Nephron progenitor cell (in vitro differentiated cells): ENCODE measurements at places on chromosomes 16 and 17.
A peak's percentile ranks its signal among the peaks of the same experiment; 100 is the strongest.

- H3K27ac ChIP-seq, result no peak overlapping the region
- peaks cover 10% of the 10 kb centered on the region for H3K27me3 ChIP-seq
- no peaks in the 10 kb centered on the region for H3K4me1 ChIP-seq
Observed at GRCh38 chr17:45839442-45839841, 5.2 kb upstream of the SPPL2C start.

GRCh38 chr17:74935585-74936469 is at the start of gene OTOP3:
Gene OTOP3, plus strand, starts transcription at chr17:74935898. Its CDS starts 24 bp downstream, at chr17:74935922.
- no peaks in the 10 kb centered on the region for H3K36me3 ChIP-seq
- H3K4me3 ChIP-seq, result no peak within 1 kb of the TSS
- DNase-seq, result peak; percentile 31

DNA sequence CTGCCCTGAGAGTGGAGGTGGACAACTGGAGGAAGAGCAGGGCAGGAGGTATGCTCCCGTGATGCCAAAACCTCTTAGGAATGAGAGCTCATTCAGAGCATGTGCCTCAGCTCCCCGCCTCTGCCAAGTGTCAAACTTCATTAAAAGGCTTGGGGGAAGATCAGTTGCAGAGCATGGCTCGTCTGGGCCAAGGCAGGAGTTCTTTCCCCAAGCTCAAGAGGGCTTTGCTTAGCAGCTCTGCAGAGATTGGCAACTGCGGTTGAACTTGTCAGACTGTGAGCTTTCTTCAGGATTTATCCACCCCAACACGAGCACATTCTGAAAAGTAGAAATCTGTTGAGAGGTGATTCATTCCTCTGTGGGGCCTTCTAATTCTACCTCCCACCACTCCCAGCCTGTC is 248.1 kb downstream of the HS3ST3A1 start:
- no peak overlapping the region for H3K4me3 ChIP-seq
- H3K4me1 ChIP-seq, result peaks cover 14% of the 10 kb centered on the region
- H3K27me3 ChIP-seq, result peaks cover 4% of the 10 kb centered on the region
- no peak overlapping the region for H3K27ac ChIP-seq
- H3K36me3 ChIP-seq, result no peaks in the 10 kb centered on the region
- no peak for DNase-seq

DNA sequence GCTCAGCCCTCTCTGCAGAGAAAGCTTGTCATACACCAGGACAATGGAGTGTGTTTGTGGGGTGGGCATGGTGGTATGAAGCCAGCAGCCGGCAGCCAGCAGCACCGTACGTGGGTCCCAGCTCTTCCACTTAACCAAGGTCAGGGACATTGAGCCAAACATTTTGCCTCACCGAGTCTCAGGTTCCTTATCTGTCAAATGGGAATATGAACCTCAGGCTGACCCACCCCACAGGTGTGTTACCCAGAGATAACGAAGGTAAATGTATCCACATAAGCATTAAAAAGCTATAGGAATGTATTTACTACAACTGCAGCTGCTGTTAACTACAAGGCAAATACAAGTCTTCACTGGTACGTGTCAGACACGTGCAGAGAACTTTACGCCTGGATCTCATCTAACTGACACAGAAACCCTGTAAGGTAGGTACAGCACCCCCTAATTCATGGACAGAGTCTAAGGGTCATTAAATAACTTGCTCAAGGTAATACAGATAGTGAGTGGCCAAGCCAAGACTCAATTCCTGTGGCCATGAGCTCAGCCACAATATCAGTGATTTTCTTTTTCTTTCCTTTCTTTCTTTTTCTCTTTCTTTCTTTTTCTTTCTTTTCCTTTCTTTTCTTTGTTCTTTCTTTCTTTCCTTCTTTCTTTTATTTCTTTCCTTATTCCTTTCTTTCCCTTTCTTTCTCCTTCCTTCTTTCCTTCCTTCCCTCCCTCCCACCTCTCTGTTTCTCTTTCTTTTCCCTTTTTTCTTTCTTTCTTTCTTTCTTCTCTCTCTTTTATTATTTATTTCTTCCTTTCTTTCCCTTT is 990 bp downstream of the SLC5A11 start:
- DNase-seq, result no peak
- H3K36me3 ChIP-seq, result no peaks in the 10 kb centered on the region
- H3K27ac ChIP-seq, result no peak overlapping the region
- H3K4me3 ChIP-seq, result no peak overlapping the region
- peaks cover 9% of the 10 kb centered on the region for H3K27me3 ChIP-seq

GRCh38 chr16:6926341-6926740 is 406.3 kb upstream of the RBFOX1 start:
- no peak for DNase-seq
- H3K27ac ChIP-seq, result no peak overlapping the region
- H3K36me3 ChIP-seq, result no peaks in the 10 kb centered on the region
- peaks cover 19% of the 10 kb centered on the region for H3K4me1 ChIP-seq
- H3K4me3 ChIP-seq, result no peak overlapping the region

- peaks cover 63% of the 10 kb centered on the region for H3K4me1 ChIP-seq
- no peaks in the 10 kb centered on the region for H3K36me3 ChIP-seq
- H3K27ac ChIP-seq, result peak overlapping the region; percentile 91
Observed at GRCh38 chr16:68490829-68491575, 42.7 kb upstream of the SMPD3 start.

GRCh38 chr17:36182176-36183000 is 6.0 kb upstream of the TBC1D3B start:
- H3K27ac ChIP-seq, result no peak overlapping the region
- peak overlapping the region; percentile 82 for H3K4me3 ChIP-seq
- DNase-seq, result no peak

GRCh38 chr17:16938496-16939207 is 33.3 kb downstream of the TNFRSF13B start:
- DNase-seq, result no peak
- H3K4me1 ChIP-seq, result peaks cover 41% of the 10 kb centered on the region
- no peak overlapping the region for H3K27ac ChIP-seq

DNA sequence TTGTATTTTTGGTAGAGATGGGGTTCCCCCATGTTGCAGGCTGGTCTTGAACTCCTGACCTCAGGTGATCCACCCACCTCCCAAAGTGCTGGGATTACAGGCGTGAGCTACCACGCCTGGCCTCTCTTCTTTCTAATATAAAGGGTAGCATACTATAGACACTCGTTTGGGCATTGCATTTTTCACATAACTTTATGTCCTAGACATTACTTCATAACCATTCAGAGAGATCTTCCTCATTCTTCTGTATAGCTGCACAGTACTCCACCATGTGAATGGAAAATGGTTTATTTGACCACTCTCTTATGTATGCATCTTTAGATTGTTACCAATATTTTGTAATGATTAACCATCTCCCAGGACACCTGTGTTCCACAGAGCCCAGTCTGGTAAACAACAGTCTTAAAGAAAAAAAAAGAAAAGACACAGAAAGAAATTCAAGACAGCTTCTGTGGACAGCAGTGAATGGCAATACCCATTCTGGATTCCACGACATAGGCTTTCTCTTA is 42.1 kb downstream of the TK2 start:
- DNase-seq, result no peak
- H3K36me3 ChIP-seq, result peaks cover 13% of the 10 kb centered on the region
- H3K4me1 ChIP-seq, result peaks cover 7% of the 10 kb centered on the region

DNA sequence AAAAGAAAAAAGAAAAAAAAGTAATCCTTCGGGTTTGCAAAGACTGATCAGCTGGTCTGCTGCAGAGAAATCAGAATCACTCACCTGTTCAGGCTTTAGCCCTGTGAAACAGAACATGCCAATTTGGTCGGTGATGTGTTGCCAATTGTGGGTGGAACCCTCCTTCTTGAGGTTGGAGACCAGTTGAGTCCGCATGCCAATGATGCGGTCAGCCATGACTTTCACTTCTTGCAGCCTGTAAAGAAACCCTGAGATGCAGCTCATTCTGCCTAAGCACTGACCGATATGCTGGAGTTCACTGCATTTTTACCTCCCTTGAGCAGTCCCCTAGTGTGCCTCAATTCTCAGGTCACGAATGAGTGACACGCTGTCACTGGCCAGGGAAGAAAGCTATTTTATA is 24.8 kb upstream of the SLC38A7 start:
- peak; percentile 18 for DNase-seq
- H3K4me3 ChIP-seq, result no peak overlapping the region
- H3K36me3 ChIP-seq, result peaks cover 74% of the 10 kb centered on the region

DNA sequence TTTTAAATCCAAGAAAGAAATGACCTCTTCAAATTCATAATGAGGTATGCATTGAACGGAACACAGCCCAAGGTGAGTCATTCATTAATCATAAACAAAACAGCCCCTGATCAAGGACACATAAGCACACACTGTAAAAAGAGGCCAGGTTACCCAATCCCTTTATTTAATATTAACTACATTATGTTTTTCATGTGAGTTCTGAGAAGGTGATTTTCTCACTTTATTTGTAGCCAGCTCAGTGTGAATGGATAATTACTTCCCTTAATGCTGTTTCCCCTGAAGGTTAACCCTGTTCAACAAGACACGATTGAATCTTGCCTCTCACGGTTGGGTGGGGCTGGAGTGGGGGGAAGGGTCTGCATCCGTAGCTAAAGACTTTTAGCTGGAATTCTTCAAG is 257.3 kb upstream of the SALL1 start:
- DNase-seq, result no peak
- peaks cover 3% of the 10 kb centered on the region for H3K27me3 ChIP-seq
- H3K27ac ChIP-seq, result no peak overlapping the region
- peaks cover 4% of the 10 kb centered on the region for H3K36me3 ChIP-seq
- peaks cover 28% of the 10 kb centered on the region for H3K4me1 ChIP-seq
- no peak overlapping the region for H3K4me3 ChIP-seq

DNA sequence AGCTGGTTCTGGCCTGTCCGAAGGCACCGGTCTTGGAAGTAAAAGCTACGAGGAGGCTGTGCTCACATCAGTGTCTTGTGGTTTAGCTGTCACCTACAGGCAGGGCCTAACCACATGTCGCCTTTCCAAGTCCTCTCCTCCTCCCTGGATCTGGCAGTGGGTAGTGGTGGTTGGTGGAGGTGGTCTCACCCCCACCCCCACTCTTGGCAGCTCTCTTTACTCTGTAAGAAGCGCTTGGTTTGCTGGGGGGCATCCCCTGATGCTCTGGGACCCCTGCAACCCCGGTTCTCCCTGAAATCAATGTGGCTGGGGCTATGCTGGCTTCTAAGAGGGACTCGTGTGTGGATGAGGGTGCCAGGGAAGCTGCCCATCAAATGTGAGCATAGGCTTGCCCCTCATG is 68.3 kb downstream of the WIPI1 start:
- H3K27me3 ChIP-seq, result peaks cover 13% of the 10 kb centered on the region
- H3K4me3 ChIP-seq, result no peak overlapping the region
- H3K36me3 ChIP-seq, result no peaks in the 10 kb centered on the region
- DNase-seq, result no peak
- H3K27ac ChIP-seq, result no peak overlapping the region
- H3K4me1 ChIP-seq, result peaks cover 10% of the 10 kb centered on the region

DNA sequence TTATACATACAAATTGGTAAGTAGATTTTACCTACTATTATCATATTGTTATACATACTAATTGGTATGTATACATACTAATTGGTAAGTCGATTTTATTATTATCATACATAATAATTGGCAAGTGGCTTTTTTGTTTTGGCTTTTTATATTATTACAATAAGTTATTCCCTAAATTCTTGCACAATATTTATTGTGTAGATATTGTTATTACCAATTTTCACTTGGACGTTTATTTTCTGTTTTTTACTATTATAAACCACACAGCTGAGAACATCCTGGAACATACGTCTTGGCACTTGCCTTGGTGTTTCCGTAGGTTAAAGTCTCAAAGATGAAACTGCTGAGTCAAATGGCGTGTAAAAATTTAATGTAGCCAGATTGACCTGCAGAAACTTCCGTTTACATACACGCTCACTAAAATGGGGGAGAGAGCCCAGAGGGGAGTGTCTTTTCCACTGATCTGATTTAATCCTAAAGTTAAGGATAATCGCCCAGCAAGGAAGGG is 18.9 kb downstream of the GNGT2 start:
- DNase-seq, result no peak
- H3K4me1 ChIP-seq, result peaks cover 19% of the 10 kb centered on the region
- no peaks in the 10 kb centered on the region for H3K36me3 ChIP-seq
- H3K27me3 ChIP-seq, result peaks cover 33% of the 10 kb centered on the region
- H3K27ac ChIP-seq, result peak overlapping the region; percentile 98

DNA sequence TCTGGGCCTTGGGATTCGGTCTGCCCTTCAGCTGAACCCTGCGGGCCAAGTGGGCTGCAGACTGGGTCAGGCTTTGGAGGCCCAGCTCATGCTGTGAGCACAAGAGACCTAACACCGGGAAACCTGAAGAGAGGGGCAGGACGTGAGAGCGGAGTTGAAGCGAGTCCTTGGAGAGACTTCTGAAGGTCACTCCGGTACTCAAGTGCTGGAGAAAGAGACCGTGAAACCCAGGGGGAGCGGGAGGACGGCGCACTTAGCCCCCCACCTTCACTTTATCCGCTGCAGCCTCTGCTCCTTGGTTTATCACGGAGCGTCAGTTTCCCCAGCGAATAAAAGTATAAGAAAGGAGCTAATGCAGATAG is 361 bp downstream of the UQCRC2 start:
- peaks cover 30% of the 10 kb centered on the region for H3K4me1 ChIP-seq

GRCh38 chr17:33199571-33200510 is 93.3 kb downstream of the ASIC2 start:
- H3K36me3 ChIP-seq, result no peaks in the 10 kb centered on the region
- H3K27ac ChIP-seq, result no peak overlapping the region
- H3K27me3 ChIP-seq, result peaks cover 5% of the 10 kb centered on the region
- H3K4me3 ChIP-seq, result no peak overlapping the region

GRCh38 chr17:52178012-52178411 is 19.5 kb upstream of the CA10 start:
- H3K27ac ChIP-seq, result no peak overlapping the region
- no peak for DNase-seq
- H3K36me3 ChIP-seq, result no peaks in the 10 kb centered on the region
- peaks cover 3% of the 10 kb centered on the region for H3K27me3 ChIP-seq

DNA sequence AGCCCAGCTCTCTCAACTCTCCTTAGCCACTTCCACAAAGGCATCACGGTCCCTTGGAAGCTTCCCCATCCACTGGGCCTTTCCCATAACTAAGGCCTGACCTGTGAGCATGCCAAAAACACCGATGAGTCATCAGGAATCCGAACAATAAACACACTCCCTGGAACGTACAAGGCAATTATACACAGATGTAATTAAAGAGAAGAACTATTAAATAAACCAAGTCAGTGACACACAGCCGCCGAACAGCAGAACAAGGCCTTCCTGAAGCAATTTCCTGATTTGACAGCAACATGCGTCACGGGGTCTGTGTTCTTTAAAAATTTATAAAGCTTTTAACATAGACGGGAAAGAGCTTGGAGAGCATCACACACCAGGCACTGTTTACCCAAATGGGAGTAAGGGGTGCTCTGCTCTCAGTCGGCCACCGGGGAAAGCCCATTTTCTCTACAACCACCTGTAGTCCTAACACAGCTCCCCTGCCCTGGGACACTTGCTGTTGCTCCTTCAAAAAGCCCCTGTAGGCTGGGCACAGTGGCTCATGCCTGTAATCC is 29.4 kb downstream of the COG7 start:
- peaks cover 37% of the 10 kb centered on the region for H3K36me3 ChIP-seq
- H3K27me3 ChIP-seq, result no peaks in the 10 kb centered on the region
- H3K4me3 ChIP-seq, result no peak overlapping the region
- no peak overlapping the region for H3K27ac ChIP-seq
- peaks cover 6% of the 10 kb centered on the region for H3K4me1 ChIP-seq

GRCh38 chr17:50280068-50280467 is 5.8 kb downstream of the TMEM92 start:
- no peak overlapping the region for H3K27ac ChIP-seq
- peaks cover 15% of the 10 kb centered on the region for H3K36me3 ChIP-seq
- H3K4me1 ChIP-seq, result peaks cover 68% of the 10 kb centered on the region
- DNase-seq, result no peak

GRCh38 chr16:23132775-23133463 is 16.3 kb downstream of the USP31 start:
- peaks cover 21% of the 10 kb centered on the region for H3K36me3 ChIP-seq
- peak overlapping the region; percentile 8 for H3K27ac ChIP-seq
- no peak overlapping the region for H3K4me3 ChIP-seq
- H3K4me1 ChIP-seq, result peaks cover 25% of the 10 kb centered on the region
- peaks cover 4% of the 10 kb centered on the region for H3K27me3 ChIP-seq

- H3K4me1 ChIP-seq, result peaks cover 44% of the 10 kb centered on the region
- H3K27me3 ChIP-seq, result peaks cover 7% of the 10 kb centered on the region
- H3K36me3 ChIP-seq, result no peaks in the 10 kb centered on the region
- no peak for DNase-seq
- peak overlapping the region; percentile 2 for H3K4me3 ChIP-seq
Observed at GRCh38 chr16:82807311-82807710, 180.5 kb downstream of the CDH13 start.
